ENCODE measurements at places on chromosomes 7 and 10.
A peak's percentile ranks its signal among the peaks of the same experiment; 100 is the strongest.

- no peak for DNase-seq
Measured at GRCh38 chr10:91756286-91756685, 41.9 kb upstream of the TNKS2 start.

- DNase-seq: no peak
Measured at GRCh38 chr10:81820418-81820817, 54.6 kb upstream of the NRG3 start.

GRCh38 chr7:93941945-93942344 lies 20.4 kb downstream of the GNG11 start:
- DNase-seq: no peak

GRCh38 chr10:62732841-62733653 lies 71.5 kb upstream of the ADO start:
- DNase-seq: peak; percentile 40

GRCh38 chr10:112913661-112914287 lies 36.3 kb upstream of the TCF7L2 start:
- DNase-seq: no peak

GRCh38 chr7:43849047-43849446 lies 20.3 kb downstream of the MRPS24 start:
- no peak for DNase-seq

GRCh38 chr7:149398195-149398820 lies 62.6 kb downstream of the ZNF777 start:
- no peak for DNase-seq

- no peak for DNase-seq
Measured at GRCh38 chr7:41420421-41420820, 282.5 kb downstream of the INHBA start.

- no peak for DNase-seq
Measured at GRCh38 chr7:102119213-102119651, 167.4 kb upstream of the SH2B2 start.

DNA sequence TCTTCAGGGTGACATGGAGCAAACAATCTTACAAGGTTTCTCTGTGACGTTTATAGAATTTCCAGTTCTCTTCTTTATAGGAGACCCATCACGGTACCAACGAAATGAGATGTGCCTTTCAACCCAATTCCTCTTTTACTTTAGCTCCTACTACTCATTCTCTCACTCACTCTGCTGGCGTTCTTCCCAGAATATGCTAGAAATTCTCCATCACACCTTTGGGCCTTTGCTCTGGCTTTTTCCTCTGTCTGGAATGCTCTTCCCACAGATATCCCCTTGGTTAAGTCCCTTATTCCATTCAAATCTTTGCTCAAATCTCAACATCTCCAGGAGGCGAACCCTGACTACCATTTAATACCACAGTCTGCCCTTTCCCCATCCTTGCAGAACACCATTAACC lies 39.0 kb downstream of the SEMA3C start:
- no peak for DNase-seq

- DNase-seq: no peak
Measured at GRCh38 chr7:2034291-2035201, 198.2 kb downstream of the MAD1L1 start.

GRCh38 chr7:44182827-44183226 lies 6.4 kb downstream of the GCK start:
- DNase-seq: no peak

DNA sequence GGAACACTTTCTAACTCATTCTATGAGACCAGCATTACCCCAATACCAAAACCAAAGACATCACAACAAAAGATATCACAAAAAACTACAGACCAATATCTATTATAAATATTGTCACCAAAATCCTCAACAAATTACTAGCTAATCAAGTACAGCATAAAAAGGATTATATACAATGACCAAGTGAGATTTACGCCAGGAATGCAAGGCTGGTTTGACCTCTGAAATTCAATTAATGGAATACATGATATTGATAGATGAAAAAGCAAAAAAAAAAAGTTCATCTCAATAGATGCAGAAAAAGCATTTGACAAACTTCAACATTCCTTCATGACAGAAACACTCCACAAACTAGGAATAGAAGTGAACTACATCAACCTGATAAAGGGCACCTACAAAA lies 175.3 kb downstream of the LCOR start:
- no peak for DNase-seq

DNA sequence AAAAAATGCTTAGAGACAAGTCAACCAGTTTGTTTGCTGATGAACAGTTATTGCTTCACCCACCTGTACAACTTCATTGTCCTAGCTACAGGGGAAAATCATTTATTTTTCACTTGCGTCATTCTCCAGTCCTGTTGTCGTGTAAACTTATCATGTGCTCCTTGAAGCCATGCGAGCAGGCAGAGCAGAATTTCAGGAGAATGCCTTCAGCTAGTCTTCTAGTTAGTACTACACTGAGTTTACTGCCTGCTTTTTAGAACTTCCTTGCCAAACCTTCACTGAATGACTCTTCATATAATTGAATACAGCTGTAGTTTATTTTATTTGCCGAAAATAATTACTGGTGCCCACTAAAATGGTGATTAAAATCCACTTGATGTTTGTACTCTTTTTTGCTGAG lies 15.6 kb downstream of the RPA3 start:
- no peak for DNase-seq

DNA sequence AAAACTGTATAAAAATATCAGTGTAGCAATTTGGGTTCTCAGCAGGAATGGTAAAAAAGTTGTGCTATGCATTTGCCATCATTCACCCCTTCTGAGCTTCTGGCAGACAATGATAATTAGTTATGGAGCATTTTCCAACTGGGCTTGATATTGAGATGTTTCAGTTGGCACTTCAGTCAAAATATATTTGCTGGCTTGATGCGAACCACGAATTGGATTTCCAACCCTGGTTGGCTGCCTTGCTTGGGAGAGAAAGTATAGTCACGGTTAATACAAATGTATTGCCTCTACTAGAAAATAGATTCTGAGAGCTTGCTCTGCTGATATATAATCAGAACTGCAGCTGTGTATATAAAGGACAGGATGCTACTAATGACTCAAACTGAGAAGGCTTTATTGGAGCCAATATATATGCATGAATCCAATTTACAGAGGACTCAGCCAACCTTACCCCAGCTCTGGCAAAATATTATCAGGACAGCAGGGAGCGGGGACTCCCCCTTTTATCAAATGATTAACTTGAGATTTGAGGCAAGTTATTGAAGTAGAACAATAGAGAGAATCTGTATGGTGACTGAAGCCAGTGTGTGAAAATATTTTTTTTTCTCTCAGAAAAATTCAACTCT lies 219.8 kb upstream of the SMIM30 start:
- DNase-seq: no peak

- DNase-seq: no peak
Measured at GRCh38 chr7:139490130-139490529, 6.7 kb upstream of the KLRG2 start.

GRCh38 chr10:117442944-117443685 lies 67.9 kb upstream of the PDZD8 start:
- DNase-seq: peak; percentile 24

DNA sequence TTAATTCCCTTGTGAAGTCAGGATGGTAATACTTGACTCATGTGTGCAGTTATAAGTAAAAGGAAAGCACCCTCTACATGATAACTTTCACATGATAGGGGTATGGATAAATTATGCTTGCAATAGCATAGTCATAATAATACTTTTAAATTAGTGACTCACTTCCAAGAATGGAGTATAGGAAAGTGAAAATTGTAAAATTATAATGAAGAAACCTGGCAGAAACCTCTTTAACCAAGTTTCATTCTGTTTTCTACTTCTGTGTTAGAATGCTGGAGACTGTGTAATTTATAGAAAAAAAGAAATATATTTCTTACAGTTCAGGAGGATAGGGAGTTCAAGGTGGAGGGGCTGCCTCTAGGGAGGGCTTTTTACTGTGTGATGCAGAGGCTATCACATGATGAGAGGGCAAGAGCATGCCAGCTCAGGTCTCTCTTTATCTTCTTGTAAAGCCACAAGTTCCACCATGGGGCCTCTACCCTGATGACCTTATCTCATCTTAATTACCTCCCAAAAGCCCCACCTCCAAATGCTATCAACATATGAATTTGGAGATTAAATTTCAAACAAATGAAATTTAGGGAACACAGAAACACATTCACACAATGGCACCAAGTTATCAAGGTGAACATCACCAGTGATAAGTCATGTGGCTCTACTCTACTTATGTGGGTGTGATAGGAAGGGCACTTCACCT lies 43.2 kb downstream of the HDAC9 start:
- no peak for DNase-seq

DNA sequence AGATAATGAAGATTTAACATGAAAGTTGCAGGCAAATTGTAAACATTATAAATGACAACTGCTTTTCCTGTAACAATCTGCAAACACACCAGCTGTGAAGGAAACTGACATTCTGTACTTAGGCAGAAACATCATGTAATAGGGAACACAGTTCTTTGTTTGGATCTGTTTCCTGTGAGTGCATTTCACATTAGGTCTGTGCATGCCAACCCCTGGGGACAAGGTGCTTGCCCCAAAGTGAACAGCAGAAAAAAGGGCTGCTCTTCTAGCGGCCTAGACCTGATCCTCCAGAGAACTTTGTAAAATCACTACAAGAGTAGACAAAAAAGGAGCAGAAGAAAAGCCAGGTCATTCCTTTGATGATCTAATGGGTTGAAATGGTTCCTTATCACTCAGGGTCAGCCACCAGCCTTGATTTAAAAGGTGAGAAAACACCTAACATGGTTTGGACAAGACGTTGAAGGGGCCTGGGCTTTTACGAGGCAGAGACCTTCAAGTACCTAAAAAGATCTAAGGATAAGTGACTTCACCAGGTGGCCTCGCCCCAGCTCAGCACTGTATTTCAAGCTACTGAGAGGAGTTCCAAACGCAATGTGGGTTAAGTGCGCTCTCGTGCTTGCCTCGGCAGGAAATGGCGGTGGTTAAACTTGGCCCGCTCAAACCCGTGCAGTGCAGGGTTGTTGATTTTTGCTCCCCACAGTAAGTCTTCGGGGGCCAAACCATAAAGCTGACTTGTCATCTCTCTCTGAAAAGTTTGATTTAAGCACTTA lies 249.7 kb downstream of the CREB5 start:
- DNase-seq: no peak

DNA sequence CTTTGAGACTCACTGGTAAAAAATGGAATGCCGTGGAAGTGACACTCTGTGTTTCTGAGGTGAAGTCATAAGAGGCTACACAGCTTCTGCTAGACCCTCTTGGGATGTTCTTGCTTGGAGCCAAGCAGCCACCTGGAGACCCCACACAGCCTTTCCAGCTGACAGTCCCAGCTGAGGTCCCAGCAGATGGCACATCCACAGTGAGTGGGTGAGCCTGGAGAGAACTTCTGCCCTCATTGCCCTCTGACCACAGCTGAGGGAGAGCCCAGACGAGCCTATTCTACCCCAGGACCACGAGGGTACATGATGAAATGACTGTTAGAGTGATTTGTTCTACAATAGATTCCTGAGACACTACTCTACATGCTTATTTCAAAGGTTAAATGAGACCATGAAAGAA lies 44.3 kb downstream of the CXCL12 start:
- no peak for DNase-seq

GRCh38 chr7:127897704-127898454 lies 133.4 kb downstream of the LRRC4 start:
- DNase-seq: peak; percentile 32

DNA sequence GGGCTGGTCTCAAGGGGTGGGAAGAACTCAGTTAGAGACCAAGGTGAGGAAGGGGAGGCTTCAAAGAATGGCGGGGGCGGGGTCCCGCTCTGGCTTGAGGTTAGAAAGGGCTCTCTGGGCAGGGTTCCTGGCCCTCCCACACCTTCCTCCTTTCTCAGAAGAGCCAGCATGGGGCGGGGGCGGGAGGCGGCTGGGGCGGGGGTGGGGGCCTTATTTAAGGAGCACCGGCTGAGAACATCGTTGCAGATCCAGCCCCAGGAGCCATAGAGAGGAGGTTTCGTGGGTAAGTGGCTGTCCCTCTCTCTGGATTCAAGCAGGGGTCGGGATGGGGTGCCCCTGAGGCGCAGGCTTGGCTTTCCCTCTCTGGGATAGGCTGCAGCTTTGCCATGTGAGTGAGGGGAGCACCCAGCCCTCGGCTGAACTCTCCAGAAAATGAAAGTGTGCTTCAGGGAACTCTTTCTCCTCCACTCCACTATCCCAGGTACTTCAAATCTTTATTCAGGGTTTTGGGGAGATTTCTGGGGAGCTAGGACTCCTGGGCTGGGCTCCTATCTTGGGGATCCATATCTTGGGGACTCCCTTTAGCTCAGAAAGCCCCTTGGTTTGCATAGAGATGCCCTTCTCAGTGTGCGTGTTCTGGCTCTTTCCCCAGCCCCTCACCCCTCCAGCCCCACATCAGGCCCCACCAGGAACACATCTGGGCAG lies 3.3 kb upstream of the CUEDC2 start:
- DNase-seq: no peak

DNA sequence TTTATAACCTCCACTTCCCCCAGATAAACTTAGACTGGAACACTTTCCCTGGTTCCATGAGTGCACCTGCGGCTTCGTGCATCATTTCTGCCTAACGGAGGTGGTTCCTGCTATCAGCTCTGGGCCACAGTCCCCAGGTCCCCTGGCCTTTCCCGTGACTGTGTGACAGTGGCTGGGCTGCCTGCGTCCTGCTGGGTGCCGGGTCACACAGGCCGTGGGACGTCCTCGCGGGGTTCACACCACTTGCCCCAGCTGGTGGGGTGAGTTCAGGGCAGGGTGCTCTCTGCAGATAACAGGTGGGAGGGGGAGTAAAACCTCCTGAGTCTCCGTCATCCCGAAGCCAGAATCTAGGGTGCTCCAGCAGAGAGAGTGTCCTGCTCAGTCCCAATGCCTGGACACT lies 58.7 kb upstream of the CFAP46 start:
- DNase-seq: no peak

- DNase-seq: no peak
Measured at GRCh38 chr7:122383934-122384333, 79.4 kb upstream of the FEZF1 start.

GRCh38 chr10:33026422-33026821 lies 68.4 kb upstream of the ITGB1 start:
- no peak for DNase-seq

DNA sequence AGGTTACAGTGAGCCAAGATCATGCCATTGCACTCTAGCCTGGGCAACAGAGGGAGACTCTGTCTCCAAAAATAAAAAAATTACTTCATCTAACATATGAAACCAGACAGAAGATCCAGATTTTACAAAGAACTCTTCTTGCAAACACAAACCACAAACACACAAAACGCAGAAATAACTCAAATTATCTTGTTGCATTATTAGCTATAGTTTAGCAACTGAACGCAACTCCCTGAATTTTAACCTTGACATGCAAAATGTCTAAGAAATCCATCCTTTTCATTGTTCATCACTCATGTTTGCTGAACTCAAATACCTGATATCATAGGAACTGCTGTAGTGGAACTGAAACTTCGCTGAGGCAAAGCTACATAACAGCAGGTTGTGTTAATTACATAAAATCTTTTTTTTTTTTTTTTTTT lies 64.1 kb downstream of the MICU1 start:
- no peak for DNase-seq

DNA sequence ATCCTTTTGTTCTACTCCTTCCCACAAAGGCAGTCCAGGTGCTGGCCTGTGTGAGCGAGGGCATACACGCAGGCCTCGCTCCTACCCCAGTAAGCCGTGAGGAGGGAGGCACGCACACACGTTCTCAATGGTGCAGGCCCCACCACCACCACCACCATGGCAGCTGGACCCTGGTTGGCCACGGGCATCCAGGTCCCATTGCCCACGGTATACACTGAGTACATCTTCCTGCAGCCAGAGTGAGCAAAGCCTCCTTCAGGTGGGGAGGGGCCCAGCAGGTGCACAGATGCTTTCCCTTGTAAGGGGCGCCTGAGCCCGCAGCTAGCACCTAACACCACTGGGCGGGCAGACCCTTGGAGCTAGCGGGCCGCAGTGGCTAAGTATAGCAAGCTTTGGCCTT lies 373.3 kb upstream of the MKI67 start:
- no peak for DNase-seq

GRCh38 chr10:55668326-55668922 lies 692.6 kb downstream of the ZWINT start:
- DNase-seq: no peak
